ENCODE measurements at places on chromosomes 7 and 10.

DNA sequence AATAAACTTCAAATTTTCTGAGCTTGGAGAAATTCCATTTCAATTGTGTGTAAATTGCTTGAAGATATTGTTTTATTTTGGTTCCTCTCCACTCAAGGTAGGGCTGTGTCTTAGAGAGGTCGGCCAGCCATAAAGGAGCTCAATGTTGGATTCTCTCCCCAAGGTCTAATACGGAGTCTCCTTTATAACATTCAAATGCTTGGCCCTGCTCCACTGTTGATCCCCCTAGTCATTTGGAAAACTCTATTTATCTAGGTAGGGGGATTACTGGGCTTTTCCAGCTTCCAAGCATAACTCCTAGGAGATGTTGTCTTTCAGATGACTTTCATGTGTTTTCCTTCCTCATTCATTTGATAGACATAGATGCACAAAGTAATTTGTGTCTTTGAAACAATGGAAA, 170.9 kb downstream of the LRMDA start:
- no peak for DNase-seq
- no peaks in the 10 kb centered on the region for H3K4me1 ChIP-seq
- no peak overlapping the region for H3K27ac ChIP-seq
- H3K27me3 ChIP-seq = no peaks in the 10 kb centered on the region
- no peaks in the 10 kb centered on the region for H3K36me3 ChIP-seq

DNA sequence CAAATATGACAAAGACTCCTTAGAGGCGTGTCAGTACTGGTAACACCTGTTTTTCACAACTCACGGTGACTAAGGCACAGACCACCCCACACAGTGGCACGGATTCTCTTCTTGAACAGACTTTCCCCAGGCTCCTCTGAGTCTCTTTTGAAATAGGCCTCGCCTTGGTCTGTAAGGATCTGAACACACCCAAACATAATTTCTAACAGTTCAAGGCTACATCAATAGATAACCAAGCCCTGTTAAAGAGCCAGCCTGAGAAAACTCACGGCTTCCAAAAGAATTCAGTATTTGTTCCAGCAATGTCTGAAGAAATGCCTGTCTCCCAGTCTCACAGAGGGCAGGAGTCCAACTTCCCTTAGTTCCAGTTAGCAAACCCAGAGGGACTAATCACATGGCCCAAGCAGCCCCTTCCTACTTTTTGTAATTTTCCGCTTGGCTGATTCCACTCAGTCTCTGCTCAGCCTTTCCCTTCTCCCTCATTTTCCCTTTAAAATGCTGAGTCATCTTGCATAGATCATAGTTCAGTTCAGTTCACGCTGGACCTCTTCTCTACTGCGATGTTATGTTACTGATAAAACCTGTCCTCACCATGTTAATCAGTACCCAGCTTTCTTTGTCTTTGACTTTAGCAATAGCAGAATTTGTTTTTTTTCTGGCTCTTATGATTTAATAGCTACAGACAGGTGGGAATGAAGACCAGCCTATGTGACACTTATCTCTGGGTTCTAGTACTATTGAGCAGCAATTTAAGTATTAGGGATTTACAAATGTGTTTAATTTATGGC, 22.6 kb upstream of the AKR1C3 start:
- no peaks in the 10 kb centered on the region for H3K27me3 ChIP-seq
- DNase-seq = no peak

DNA sequence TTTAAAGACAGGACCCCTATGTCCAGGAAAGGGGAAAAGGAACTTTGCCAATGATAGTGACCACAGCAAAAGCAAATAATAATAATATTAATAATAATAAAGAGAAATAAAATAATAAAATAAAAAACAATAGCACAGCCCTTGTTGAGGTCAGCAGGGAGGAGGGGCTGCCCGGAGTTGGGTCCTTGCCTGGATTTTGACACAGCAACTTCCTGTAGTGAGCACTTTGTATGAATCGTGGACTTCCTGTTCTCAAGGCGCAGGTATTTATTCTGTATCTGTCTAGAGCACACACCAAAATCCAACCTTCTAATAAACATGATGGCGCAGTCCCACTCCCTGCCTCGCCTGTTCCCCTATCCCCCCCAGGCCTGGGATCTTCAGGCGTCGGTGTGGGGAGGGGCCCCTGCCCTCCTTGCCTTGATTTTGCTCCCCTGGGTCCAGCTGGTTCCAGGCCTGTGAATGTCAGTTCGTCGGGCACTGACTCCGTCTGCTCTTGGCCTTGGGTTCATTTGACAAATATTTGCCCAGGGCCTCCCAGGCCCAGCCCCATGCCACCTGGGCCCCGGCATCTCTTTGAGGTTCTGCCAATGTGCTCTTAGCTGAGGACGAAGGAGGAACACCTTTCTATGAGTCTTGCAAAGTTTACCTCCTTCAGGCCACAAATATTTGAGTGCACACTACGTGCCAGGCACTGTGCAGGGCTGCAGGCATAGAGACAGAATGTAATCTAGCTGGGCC, 13.9 kb downstream of the TRIM8 start:
- peaks cover 42% of the 10 kb centered on the region for H3K4me1 ChIP-seq
- H3K27ac ChIP-seq = no peak overlapping the region
- no peak overlapping the region for H3K4me3 ChIP-seq

- no peaks in the 10 kb centered on the region for H3K36me3 ChIP-seq
- no peaks in the 10 kb centered on the region for H3K4me1 ChIP-seq
- no peaks in the 10 kb centered on the region for H3K27me3 ChIP-seq
- DNase-seq = no peak
- H3K27ac ChIP-seq = no peak overlapping the region
Measured at GRCh38 chr10:121854809-121855445, 72.9 kb downstream of the ATE1 start.

- no peak overlapping the region for H3K4me3 ChIP-seq
- H3K27me3 ChIP-seq = no peaks in the 10 kb centered on the region
- H3K27ac ChIP-seq = no peak overlapping the region
- no peaks in the 10 kb centered on the region for H3K4me1 ChIP-seq
- no peaks in the 10 kb centered on the region for H3K36me3 ChIP-seq
Measured at GRCh38 chr10:12687996-12688395, 313.5 kb downstream of the CCDC3 start.

Measured in CD8-positive, alpha-beta memory T cell (primary cell).